Activated CD4-positive, alpha-beta T cell treated with anti-CD3 and anti-CD28 coated beads, Interleukin-2, amount 10 ng/mL, durations not matched to agents 7 days and 5 days (primary cell): ENCODE measurements at places on chromosomes 2 and 18. TPM values are rescaled to one million over a fixed set of nuclear protein-coding genes. Genes with fewer than 3 reads are reported as not detected.

Gene UGT1A4
- not detected for total RNA-seq

Gene LTBP1
- total RNA-seq: 0.17 TPM

Gene POTEC
- not detected for total RNA-seq

Gene LRRC30
- total RNA-seq: not detected

Gene GPR35
- 5.1 TPM for total RNA-seq

Gene SPOPL
- total RNA-seq: 10.4 TPM

Gene SMIM21
- total RNA-seq: not detected

Gene RPRM
- not detected for total RNA-seq

Gene FOXD4L1
- total RNA-seq: 0.15 TPM

Gene CLK1
- total RNA-seq: 142 TPM

Gene IL37
- total RNA-seq: not detected

Gene PIGN
- 31.8 TPM for total RNA-seq

Gene EML6
- total RNA-seq: 0.96 TPM

Gene EPB41L3
- 13.7 TPM for total RNA-seq

Gene TSN
- 63.5 TPM for total RNA-seq

Gene NAT8
- not detected for total RNA-seq

Gene PER2
- total RNA-seq: 11.8 TPM

Gene NEU2
- total RNA-seq: not detected

Gene CRYGC
- total RNA-seq: not detected

Gene GALNT1
- 31.9 TPM for total RNA-seq

Gene EGR4
- total RNA-seq: not detected

Gene ANKRD30B
- total RNA-seq: not detected

Gene CENPA
- total RNA-seq: 55.1 TPM

Gene EFHD1
- 0.50 TPM for total RNA-seq

Gene ANKRD62
- total RNA-seq: not detected

Gene LYPD6
- not detected for total RNA-seq

Gene KATNAL2
- 0.87 TPM for total RNA-seq

Gene NR4A2
- 1.7 TPM for total RNA-seq

Gene LHCGR
- total RNA-seq: not detected

Gene TMEM200C
- not detected for total RNA-seq

Gene TTC21B
- total RNA-seq: 14.0 TPM

Gene LIMS2
- total RNA-seq: 34.2 TPM

Gene PRR30
- total RNA-seq: not detected

Gene CRACDL
- 0.22 TPM for total RNA-seq

Gene ARHGAP28
- total RNA-seq: not detected

Gene CFAP65
- not detected for total RNA-seq

Gene POTEI
- not detected for total RNA-seq

Gene DUSP19
- 1.6 TPM for total RNA-seq

Gene AMER3
- not detected for total RNA-seq

Gene ASPRV1
- total RNA-seq: 0.69 TPM

Gene TXNL4A
- total RNA-seq: 131 TPM

Gene MARCO
- total RNA-seq: not detected

Gene POTEF
- total RNA-seq: not detected

Gene CYP27C1
- total RNA-seq: not detected

Gene IL1F10
- total RNA-seq: not detected

Gene ARHGAP15
- total RNA-seq: 197 TPM

Gene CFAP53
- 0.50 TPM for total RNA-seq

Gene COL4A4
- 0.06 TPM for total RNA-seq

Gene PID1
- not detected for total RNA-seq

Gene RAB17
- not detected for total RNA-seq
